IMR-90 (cell line): ENCODE measurements at places on chromosomes 13 and 19. TPM values are rescaled to one million over a fixed set of nuclear protein-coding genes. Genes with fewer than 3 reads are reported as not detected.

Gene WDR62
- 4.5 and 5.0 TPM in 2 replicates for total RNA-seq

Gene DNAAF3
- total RNA-seq = 0.28 TPM in 1 of 2 replicates, not detected in the other

Gene ACER1
- not detected in 2 replicates for total RNA-seq

Gene MYH14
- total RNA-seq = not detected in 2 replicates

Gene ZNF584
- 12.8 and 15.4 TPM in 2 replicates for total RNA-seq

Gene MYBPC2
- total RNA-seq = not detected in 2 replicates

Gene S1PR2
- 14.0 and 16.7 TPM in 2 replicates for total RNA-seq

Gene EFNB2
- total RNA-seq = 5.4 and 6.9 TPM in 2 replicates

Gene ZNF700
- total RNA-seq = 10.2 and 11.9 TPM in 2 replicates

Gene TMEM150B
- total RNA-seq = not detected in 2 replicates

Gene SIGLEC12
- not detected in 2 replicates for total RNA-seq

Gene PODNL1
- under 0.01 TPM in 2 replicates for total RNA-seq

Gene ZNF296
- not detected in 2 replicates for total RNA-seq

Gene ZNF625
- 14.4 and 16.7 TPM in 2 replicates for total RNA-seq

Gene SHISA7
- not detected in 2 replicates for total RNA-seq

Gene POSTN
- 31.9 and 32.6 TPM in 2 replicates for total RNA-seq

Gene CEACAM6
- total RNA-seq = not detected in 2 replicates

Gene PSG3
- total RNA-seq = not detected in 2 replicates

Gene SYNGR4
- not detected in 2 replicates for total RNA-seq

Gene GGN
- under 0.01 TPM in 1 of 2 replicates, not detected in the other for total RNA-seq

Gene COL5A3
- total RNA-seq = 0.54 and 0.56 TPM in 2 replicates

Gene NUDT19
- 4.5 and 6.4 TPM in 2 replicates for total RNA-seq

Gene TSEN34
- total RNA-seq = 32.1 and 34.4 TPM in 2 replicates

Gene GZMM
- not detected in 2 replicates for total RNA-seq

Gene ATP4B
- total RNA-seq = not detected in 2 replicates

Gene IZUMO1
- total RNA-seq = not detected in 2 replicates

Gene RASA3
- 21.0 and 22.8 TPM in 2 replicates for total RNA-seq

Gene CLEC11A
- total RNA-seq = 17.0 and 19.2 TPM in 2 replicates

Gene KLHL1
- not detected in 2 replicates for total RNA-seq

Gene ZNF559
- 8.8 and 9.4 TPM in 2 replicates for total RNA-seq

Gene SCGB2B2
- total RNA-seq = not detected in 2 replicates

Gene LENG9
- total RNA-seq = 0.83 and 1.1 TPM in 2 replicates

Gene TGFBR3L
- total RNA-seq = not detected in 2 replicates

Gene APOE
- 0.18 TPM in 1 of 2 replicates, not detected in the other for total RNA-seq

Gene FAM83E
- 0.36 and 0.56 TPM in 2 replicates for total RNA-seq

Gene AKAP8L
- total RNA-seq = 40.8 and 44.6 TPM in 2 replicates

Gene CYP2F1
- total RNA-seq = not detected in 2 replicates

Gene ZNF439
- 8.4 and 10.0 TPM in 2 replicates for total RNA-seq

Gene NBEA
- 2.2 TPM in 2 replicates for total RNA-seq

Gene C19orf67
- total RNA-seq = not detected in 2 replicates

Gene DIRAS1
- 1.4 and 2.5 TPM in 2 replicates for total RNA-seq

Gene C5AR1
- under 0.01 TPM in 1 of 2 replicates, not detected in the other for total RNA-seq
